ENCODE measurements at places on chromosomes 1 and 21.

GRCh38 chr1:183807549-183808168, 2.7 kb downstream of the RGL1 start:
- no peak for DNase-seq

DNA sequence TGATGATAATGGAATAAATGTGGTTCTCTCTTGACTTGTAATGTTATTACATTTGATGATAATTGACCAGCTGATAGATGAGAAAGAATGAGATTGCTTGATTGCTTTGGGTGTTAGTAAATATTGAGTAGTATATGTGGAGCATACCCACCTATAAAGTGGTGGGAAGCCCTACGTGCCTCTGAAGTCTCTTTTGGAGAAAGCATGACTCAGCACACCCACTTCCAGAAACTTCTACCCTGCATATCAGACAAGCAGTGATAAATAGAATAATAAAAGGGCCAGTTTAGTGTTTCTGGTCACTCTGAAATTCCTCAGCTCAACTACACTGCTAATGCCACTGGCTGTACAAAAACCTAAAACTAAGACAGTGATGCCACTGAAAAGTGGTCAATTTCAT, 288.8 kb downstream of the ZNF648 start:
- no peak for DNase-seq

GRCh38 chr1:68675336-68675735, 178.5 kb upstream of the DEPDC1 start:
- DNase-seq = no peak

GRCh38 chr1:119431836-119432235, 16.9 kb downstream of the HSD3B2 start:
- DNase-seq = no peak

Measured in NCI-H146 (cell line).